Fibroblast of lung (primary cell): ENCODE measurements at places on chromosomes 7 and 10.
A peak's percentile ranks its signal among the peaks of the same experiment; 100 is the strongest.

- DNase-seq = peak; percentile 58
Measured at GRCh38 chr7:114879554-114879953, 42.3 kb upstream of the MDFIC start.

- no peak for DNase-seq
Measured at GRCh38 chr10:79335094-79335469, 12.2 kb upstream of the PPIF start.

DNA sequence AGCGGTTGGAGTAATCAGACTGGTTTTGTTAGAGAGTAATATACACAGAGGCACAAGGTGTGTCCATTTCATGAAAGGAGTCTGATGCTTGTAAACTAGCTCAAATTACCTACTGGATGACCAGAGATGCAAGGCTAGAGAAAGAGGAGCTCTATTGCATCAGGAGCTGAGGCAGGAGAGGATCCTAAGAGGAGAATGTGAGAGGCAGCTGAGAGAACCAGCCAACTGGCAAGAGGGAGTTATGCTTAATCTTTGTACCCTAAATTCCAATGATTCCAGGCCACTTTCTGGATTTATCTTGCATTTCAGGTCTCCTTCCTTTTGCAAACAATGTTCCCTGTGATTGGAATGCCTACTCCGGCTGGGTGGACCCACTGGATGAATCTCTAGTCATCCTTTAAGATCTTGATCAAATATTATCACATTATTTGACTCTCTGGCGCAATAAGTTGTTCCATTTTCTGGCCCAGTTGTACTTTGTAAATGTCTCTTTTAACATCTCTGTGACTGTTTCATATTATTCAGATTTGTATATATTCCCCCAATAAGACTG lies 57.5 kb upstream of the PTPN12 start:
- DNase-seq = no peak

DNA sequence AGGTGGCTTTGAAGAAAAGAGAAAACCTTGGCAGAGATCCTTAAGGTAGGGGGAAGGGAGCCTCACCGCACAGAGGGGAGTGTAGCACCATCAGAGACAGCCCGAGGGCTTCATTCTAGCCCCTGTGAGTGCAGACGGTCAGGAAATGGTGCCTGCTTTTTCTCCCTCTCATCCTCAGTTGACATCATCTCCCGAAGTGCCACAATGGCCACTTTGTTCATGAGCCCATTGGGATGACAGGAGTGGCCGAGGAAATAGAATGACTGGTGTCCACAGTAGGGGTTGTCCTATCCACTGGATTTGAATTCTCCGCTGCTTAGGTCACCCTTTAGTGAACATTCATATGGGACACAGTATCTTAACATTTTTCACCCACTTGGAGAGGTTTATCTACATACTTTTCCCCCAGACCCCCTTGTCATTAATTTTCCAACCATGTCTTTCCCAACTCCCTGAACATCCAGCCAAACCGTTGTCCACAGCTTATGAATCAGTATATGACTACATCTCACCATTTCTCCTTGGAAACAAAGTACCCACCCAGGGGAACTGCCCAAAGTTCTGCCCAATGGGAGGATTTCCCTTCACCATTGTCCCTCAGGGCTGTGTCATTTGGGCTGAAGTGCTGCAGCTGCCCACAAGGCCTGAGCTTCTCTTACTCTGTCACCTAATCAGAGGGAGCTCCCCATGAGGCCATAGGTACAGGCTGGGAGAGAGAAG lies 108.8 kb downstream of the ADCY1 start:
- DNase-seq = peak; percentile 78

GRCh38 chr10:73113551-73113950 lies 3.3 kb downstream of the NUDT13 start:
- peak; percentile 44 for DNase-seq

GRCh38 chr7:44320141-44320540 lies 5.3 kb downstream of the CAMK2B start:
- no peak for DNase-seq

DNA sequence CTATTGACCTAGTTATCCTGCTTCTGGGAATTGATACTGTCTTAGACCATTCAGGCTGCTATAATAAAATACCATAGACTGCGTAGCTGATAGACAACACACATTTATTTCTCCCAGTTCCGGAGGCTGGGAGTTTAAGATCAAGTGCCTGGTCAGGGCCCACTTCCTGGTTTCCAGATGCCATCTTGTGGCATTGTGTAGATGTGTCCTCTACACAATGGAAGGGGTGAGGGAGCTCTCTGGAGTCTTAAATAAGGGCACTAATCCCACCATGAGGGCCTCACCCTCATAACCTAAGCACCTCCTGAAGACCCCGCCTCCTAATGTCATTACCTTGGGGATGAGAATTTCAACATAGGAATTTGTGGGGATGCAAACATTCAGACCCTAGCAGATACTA lies 62.4 kb downstream of the SLC35B4 start:
- DNase-seq = no peak

- DNase-seq = peak; percentile 74
Measured at GRCh38 chr10:122044045-122044661, 55.2 kb downstream of the TACC2 start.

- no peak for DNase-seq
Measured at GRCh38 chr7:130989101-130989795, 255.2 kb upstream of the KLF14 start.

GRCh38 chr7:87628780-87629569 lies 777 bp downstream of the RUNDC3B start:
- DNase-seq = peak; percentile 15

- peak; percentile 12 for DNase-seq
Measured at GRCh38 chr10:88680958-88681357, 16.7 kb downstream of the LIPF start.

DNA sequence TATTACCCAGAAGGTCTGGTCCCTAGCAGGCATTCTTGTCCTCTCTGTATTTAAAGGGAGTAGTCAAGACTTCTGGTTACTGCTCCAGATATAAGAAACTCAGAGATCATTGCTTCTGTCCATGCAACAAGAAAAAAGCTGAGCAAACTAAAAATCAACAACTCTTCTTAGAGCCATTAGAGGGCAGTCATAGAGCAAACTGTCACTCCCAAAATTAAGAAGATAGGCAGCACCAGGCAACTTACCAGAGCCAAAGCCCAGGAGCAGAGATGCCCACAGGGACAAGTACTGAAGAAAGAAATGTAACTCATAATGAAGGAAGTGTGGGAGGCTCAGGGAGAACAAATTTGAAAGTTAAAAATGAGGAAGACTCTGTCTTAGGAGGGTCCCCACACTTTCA lies 472.9 kb upstream of the COBL start:
- DNase-seq = no peak

- peak; percentile 42 for DNase-seq
Measured at GRCh38 chr7:128740996-128741395, 1.8 kb downstream of the CALU start.

DNA sequence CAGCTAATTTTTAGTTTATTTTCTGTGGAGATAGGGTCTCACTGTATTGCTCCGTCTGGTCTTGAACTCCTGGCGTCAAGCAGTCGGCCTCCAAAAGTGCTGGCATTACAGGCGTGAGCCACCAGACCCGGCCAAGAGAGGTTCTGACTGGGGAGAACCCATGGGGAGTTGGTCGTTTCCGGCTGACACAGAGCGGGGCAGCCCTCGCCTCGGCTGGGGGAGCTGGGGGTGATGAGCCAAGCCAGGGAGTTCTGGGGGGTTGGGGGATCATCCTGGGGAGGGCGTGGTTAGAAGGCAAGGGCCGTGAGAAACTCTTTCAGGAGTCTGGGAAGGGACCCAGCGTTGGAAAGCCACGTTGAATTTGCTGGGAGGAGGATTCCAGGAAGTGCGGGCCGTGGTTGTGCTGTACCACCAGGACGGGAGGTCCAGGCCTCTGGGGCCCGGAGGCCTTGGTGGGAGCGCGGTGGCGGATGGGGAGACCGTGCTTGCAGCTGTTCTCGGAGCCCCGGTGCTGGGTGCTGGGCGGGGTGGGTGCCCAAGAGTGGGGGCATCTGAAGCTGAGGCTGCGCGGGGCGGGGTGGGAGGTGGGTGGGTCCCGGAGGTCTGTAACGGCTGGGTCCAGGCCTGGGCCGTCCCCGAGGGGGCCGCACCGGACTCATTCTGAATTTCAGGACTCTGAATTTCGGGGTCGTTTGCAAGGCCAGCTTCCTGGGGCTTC lies 8.4 kb upstream of the ZNF853 start:
- DNase-seq = no peak

DNA sequence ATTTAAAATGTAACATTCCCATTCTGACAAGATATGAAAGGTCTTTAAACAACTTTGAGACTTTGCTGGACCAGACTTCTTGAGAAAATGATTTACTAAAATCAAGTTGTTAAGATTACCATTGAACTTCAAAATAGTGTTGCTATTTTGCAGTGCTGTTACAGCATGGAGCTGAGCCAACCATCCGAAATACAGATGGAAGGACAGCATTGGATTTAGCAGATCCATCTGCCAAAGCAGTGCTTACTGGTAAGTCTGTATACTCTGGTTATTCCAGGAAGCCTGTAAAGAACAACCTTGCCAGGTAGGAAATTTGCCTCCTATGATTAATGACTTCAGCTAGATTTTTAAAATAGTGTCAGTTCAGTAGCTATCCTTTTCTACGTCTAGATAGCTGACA lies 18.8 kb downstream of the TNKS2 start:
- DNase-seq = no peak

DNA sequence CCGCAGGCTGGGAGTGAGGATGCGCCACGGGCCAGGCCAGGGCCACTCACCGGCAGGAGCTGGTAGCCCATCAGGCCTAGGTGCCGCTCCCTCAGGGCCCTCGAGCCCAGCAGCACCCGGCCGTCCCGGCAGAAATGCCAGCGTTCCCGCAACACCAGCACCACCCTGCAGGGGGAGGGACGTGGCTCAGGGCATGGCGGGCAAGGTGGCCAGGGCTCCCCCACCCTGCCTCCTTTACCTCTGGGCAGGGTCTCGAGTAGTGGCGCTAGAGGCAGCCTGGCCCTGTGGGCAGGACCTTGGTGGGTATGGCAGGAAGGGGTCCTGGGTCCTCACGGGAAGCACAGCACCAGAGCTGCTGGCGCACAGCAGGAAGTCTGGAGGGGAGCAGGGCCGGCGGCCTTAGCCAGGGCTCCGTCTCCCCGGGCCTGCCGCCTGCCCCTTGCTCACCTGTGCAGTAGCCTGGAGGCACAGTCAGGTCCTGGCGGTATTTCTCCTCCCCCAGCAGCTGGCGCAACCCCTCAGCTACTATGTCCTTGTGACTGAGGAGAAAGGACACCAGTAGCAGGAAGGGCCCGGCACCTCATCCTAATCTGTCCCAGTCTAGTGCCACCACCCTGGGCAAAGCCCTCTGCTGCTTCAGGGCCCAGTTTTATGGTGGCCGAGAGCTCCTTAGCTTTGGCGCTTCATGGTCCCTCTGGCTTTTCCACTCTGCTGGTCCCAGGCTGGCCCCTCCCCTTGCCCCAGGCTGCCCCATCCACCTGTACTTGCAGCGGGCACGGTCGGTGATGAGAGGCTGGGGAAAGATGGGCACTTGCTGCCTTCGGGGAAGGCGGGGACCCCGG lies 3.5 kb downstream of the FASTK start:
- no peak for DNase-seq

DNA sequence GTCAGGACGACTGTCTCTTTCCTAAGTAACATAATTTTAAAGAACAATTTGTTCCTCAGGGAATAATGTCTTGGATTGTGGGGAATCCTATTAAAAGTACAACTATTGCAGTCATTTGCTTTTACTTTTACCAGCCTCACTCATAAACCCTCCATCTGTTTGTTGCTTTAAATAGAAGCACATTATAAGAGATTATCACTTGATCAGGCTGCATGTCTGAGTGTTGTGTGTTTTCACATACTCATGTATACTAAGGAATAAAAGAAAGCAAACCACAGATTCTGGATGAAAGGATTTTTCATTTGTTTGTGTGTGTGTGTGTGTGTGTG lies 1077.8 kb downstream of the KCNMA1 start:
- peak; percentile 53 for DNase-seq

DNA sequence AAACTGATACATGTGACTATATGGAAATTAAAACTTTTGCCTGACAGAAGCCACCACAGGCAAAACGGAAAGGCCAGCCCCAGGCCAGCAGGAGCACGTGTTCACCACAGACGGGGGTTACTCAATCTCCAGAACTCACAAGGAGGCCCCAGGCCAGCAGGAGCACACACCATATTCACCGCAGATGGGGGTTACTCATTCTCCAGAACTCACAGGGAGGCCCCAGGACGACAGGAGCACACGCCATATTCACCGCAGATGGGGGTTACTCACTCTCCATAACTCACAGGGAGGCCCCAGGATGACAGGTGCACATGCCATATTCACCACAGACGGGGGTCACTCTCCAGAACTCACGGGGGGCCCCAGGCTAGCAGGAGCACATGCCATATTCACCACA lies 61.5 kb downstream of the NKX6-2 start:
- peak; percentile 77 for DNase-seq

DNA sequence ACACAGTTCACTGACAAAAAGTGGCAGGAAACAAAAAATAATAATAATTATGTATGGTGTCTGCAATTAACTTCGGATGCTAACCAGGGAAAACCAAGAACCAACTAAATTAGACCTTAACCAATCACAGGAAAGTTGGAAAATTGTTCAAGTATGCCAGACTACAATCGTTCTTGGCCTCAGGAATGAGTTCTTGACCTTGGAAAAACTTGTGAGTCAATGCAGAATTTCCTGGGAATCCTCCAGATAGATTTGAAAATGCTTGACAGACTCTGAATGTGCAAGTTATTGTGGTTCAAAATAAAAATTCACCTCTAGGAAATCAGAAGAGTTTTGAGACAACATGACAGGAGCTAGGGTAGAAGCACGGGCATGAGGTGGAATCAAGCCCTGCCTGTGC lies 171.5 kb downstream of the C7orf25 start:
- no peak for DNase-seq

GRCh38 chr7:148978091-148978490 lies 50.2 kb downstream of the PDIA4 start:
- no peak for DNase-seq

GRCh38 chr7:37074370-37074769 lies 350.1 kb upstream of the AOAH start:
- DNase-seq = no peak

- no peak for DNase-seq
Measured at GRCh38 chr10:47261556-47261955, 38.4 kb upstream of the GDF10 start.

- no peak for DNase-seq
Measured at GRCh38 chr7:45001826-45002225, 1.8 kb downstream of the CCM2 start.

DNA sequence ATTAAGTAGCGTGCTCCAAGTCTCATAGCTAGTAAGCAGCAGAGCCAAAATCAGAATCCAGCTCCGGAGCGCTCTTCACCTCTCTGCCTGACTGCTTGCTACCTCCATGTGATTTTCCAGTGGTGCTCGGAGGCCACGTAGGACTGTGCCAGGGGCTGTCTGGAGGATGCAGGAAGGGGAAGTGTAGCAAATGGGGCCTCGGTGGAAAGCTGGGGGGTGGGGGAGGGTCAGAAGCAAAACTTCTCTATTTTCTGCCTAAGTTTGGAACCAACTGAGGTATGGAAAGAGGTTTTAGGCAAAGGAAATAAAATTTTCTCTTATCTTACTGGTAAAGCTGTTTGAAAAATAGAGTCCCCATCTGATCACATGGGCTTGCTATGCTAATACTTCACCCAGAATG lies 108.7 kb downstream of the TBXAS1 start:
- DNase-seq = no peak
